GDM1 (cell line): ENCODE measurements at places on chromosomes 13 and 19.

DNA sequence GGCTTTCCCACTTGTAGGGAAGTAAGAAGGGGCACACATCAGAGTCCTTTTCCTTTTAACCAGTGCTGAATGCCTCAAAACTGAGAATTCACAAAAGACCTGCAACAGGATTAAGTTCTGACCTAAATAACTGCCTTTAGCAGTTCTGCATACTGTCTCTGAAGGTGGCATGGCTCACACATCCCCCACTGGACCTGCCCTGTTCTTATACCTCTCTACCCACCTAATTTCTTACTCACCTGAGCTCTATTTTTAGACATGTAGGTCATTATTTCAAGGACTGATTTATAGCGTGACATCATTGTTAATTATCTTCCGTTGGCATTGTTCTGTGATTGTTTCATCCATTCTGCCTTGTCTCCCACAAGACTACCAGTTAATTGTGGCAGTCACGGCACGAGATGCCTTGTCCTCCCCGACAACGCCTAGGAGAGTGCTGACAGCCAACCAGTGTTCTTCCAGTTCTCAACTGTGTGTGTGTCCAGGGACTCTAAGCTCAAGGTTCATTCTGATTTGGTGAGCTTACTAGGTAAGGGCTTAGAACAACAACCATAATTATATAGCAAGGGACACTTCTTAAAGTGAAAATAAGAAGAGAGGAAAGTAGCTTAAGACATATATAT, 27.1 kb upstream of the UBL3 start:
- no peak for DNase-seq

GRCh38 chr13:100131863-100132574, 43.1 kb downstream of the PCCA start:
- no peak for DNase-seq

DNA sequence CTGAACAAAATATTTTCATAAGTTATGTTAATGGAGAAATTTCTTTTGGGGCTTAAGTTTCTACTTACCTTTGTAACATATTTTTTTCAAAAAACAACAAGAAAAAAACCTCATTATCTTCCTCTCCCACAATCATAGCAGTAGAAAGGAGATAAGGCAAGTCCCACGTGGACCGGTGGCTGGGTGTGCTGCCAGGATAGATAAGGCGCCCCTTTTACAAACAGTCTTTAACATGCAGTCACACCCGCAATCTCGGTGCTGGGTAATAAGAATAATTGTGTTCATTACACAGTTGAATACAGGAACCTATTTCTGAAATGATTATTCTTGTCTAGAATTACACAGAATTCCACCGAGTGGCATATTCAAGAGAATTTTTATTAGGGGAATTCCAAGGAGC, 1202.3 kb downstream of the UQCRFS1 start:
- DNase-seq: no peak

GRCh38 chr19:2973229-2973628, 4.1 kb upstream of the TLE6 start:
- no peak for DNase-seq

DNA sequence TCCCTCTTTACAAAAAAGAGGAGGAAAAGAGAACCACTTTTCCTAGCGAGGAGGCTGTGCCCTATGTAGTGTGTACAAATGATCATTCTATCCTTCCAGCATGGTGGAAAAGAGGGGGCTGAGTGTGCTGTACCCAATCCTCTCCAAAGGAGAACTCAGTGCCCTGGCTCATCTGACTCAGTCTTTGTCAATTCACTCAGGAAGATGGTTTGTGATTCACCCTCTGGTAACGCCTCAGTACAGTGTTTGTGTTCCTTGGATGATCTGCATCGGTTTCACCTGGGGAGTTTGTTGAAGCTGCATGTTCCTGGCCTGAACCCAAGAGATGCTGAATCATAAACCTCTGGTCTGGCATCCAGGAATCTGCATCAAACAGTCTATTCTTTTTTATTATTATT, 18.3 kb upstream of the ENOX1 start:
- peak; percentile 23 for DNase-seq

GRCh38 chr19:54517483-54517882, 14.9 kb downstream of the LAIR2 start:
- DNase-seq: peak; percentile 26

DNA sequence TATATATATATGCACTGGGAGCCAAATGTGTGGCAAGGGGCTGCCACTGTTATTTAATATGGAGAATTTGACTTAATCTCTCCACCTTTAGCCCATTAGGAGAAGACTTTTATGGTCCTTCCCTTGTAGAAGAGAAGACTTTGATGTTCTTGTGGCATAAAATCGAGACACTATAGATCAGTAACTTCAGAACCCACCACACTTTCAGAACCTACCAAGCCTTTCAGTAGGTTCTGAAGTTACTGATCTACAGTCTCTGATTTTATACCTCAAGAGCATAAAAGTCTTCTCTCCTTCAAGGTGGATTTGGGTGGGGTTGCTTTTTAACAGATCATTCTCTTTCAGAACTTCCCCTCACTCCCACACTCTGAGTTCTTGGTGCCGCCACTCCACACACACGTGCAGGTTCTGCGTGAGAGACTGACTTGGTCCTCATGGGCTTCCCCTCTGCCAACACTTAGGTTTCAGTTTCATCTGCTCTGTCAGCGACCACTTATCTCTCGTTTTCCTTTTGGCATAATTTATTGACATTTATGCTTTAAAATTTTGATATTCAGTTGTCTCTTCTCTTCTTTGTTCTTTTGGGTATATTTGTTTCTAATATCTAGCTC, 213.4 kb upstream of the PCDH17 start:
- no peak for DNase-seq

DNA sequence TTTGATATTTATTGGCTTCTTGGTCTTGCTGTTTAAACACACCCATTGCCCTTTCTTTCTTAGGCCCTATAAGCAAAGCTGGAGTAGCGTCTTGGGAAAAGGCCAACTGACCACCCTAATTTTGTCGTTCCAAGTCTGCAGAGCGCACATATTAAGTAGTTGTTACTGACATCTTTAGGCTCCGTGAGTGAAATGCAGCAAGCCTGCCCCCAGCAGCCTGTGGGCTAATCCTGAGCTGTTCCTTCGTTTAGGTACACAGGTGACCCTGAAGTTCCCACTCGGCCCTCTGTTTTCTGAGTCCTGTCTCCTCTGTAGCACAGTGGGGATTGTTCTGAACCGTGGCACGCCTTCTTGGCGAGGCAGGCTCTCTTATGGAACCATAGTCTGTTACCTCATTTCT, 170.5 kb downstream of the STK24 start:
- DNase-seq: no peak

GRCh38 chr13:33349986-33350826, 64.7 kb upstream of the STARD13 start:
- no peak for DNase-seq

GRCh38 chr13:106426909-106427308, 108.6 kb downstream of the EFNB2 start:
- no peak for DNase-seq

DNA sequence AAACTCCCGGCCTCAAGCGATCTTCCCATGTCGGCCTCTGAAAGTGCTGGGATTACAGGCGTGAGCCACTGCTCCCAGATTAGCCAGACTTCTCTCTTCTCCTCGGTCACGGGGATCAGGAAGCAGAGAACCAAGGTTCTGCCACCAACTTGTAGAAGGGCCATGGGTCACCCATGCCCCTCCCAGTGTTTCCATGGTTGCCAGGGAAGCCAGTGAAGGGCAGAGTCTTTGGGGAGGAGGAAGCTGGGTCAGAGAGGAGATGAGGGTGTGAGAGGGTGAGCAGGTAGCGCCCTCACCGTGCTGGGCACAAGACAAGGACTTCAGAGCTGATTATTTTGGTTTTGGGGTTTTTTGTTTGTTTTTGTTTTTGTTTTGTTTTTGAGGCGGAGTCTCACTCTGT, 77.1 kb downstream of the GNG7 start:
- no peak for DNase-seq

GRCh38 chr19:34314437-34315313, 50.3 kb upstream of the GPI start:
- no peak for DNase-seq

DNA sequence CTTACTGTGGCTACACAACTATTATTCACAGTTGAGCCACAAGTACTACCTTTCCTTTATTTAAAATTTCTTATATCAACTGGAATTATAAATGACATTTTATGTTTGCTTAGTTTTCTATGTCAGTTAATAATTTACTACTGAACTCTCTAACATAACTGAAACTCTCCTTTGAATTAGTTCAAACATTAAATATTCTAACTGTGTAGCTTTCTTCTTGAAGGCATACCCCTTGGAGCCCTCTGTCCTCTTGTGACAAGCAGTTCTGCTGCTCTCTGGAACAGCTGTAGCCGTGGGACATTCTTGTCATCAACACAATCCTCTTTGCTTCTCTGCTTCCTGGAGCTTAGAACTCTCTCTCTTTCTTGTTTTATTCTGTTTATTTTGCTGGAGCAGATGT, 244.8 kb downstream of the NHLRC3 start:
- DNase-seq: no peak

DNA sequence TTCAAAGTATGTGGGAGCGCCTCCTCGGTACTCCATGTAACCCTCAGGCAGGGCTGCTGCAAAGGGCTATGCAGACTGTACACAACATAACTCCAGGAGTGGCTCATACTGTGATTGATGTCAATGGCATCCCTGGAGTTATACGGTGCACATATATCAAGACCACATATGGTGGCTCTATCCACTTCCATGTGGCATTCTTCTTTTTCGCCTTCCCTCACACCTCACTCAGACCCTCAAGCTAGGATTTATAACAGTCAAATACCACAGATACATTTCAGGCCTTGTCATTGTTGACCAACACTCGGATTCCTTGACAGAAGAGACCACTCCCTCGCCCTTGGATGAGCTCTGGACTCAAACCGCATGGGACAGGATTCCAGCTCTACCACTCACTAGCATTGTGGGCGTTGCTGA, 11.3 kb upstream of the UBL3 start:
- DNase-seq: no peak

DNA sequence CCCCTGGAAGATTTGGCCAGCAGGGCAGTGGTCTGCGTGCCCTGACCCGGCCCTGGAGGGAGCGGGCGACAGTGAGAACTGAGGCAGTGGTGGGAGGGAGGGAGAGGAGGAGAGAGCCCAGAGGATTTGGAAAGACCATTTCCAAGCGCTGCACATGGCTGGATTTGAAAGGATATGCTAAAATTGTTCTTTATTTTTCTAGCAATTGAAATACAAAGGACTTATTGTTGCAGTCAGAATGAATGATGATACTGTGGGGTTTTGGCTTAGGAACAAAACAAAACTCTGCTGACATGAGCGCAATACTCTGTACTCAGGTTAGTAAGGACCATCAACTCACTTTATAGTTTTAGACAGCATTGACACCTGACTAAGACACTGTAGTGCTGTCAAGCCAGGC, 69.5 kb downstream of the TNFRSF19 start:
- no peak for DNase-seq

DNA sequence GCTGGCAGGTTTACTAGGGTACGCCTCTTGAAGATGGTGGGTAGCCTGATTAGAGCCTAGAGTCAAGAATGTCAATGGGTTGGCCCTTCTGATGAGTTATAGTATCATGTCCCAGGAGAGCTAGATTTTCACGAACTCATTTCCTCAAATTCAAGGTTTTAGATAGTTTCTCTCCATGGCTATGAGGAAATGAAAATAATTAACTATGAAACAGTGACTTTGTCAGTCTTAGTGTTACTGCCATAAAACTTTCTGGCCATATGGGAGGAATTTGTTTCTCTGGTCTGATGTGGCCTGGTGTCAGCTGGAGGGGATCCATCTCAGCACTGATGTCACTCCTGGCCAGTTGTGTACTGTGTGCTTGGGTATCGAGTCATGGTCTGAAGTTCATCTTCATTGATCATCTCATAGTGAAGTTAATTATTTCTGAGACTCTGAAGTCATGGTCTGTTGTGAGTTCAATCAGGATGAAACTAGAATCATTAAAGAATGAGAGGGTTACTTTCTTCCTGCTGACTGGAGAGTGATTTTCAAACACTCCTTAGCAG, 49.4 kb upstream of the TNFSF11 start:
- no peak for DNase-seq

DNA sequence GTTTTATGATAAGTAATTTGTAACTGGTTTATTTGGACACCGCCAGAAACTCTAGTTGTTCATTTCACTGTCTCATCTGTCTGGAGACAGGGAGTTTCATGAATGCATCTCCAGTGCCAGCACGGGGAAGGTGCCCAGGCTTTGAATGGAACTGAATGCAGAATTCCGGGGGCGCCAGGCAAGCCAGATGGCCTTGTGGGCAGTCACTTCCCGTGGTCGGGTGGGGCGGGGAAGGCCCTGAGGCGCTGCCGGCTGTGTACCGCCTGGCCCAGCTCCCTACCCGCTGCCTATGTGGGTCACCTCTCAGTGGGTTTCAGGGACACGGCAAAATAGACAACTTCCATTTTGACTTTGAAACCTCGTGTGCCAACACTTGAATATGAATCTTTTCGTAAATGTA, 28.8 kb upstream of the MCF2L start:
- DNase-seq: no peak

GRCh38 chr13:91045351-91046034, 302.0 kb upstream of the MIR17HG start:
- peak; percentile 4 for DNase-seq

GRCh38 chr13:102648046-102648445, 46.8 kb downstream of the METTL21C start:
- DNase-seq: no peak

GRCh38 chr13:90686442-90686841, 661.0 kb upstream of the MIR17HG start:
- DNase-seq: no peak

DNA sequence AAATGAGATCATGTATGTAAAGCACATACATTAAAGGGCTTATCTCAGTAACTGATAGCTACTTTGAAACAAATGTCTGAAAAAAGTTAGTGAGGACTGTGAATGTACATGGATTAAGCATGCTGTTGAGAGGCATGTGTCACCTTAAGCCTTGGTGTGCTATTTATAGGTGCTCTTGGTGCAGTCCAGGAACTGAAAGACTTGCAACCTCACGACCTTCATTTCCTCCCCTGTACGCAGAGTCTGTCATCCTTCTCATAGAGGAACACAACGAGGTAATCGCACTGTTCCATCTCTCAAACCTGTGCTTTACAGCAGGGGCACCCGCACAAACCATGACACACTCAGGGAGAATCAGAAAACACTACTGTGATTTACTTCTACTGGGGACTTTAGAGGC, 65.6 kb downstream of the UFM1 start:
- peak; percentile 14 for DNase-seq

DNA sequence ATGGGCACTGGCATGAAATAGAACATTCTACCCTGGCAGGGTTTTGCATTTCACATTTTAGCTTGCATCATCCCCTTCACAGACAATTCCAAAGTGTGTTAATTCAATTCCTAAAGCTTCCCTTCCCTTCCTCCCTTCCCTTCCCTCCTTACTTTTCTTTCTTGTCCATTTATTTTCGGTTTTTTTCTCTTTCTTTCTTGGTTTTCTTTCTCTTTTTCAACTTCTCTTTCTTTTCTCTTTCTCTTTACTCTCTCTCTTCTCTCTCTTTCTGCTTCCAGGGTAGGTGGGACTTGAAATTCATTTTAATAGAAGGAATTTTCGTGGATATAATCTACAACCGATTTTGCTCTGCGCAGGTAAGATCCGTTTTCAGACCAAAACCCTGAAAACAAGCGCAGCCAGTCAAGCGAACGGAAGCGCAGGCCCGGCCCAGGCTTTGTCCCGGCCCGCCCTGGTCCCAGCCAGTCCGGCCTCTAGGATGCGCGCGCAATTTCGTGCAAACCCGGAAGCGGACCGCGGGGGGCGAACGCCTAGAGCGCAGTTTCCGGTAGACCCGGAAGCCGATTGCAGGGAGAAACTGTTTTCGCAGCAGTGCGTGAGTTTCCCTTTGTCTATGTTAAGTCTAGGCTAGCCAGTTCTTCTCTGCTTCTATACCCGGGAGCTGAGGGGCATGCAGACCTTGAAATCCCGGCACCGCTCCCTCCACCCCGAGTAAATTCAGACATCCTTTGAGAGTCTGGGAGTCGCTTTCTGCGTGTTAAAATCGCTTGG, at the start of gene ZNF528:
ZNF528 (plus strand) TSS at position 540 of the 771 bp plus-strand sequence. CDS start 4,165 bp downstream, outside the sequence.
- no peak for DNase-seq
